ENCODE measurements at places on chromosomes 2 and 18. TPM values are rescaled to one million over a fixed set of nuclear protein-coding genes. Genes with fewer than 3 reads are reported as not detected.

DTNB gene
- 5.6 TPM for total RNA-seq

OTOS gene
- total RNA-seq, result not detected

LOXHD1 gene
- not detected for total RNA-seq

SFT2D3 gene
- total RNA-seq, result 3.7 TPM

MERTK gene
- total RNA-seq, result 0.74 TPM

TEX44 gene
- total RNA-seq, result not detected

MAP2 gene
- 4.9 TPM for total RNA-seq

COL4A4 gene
- 0.15 TPM for total RNA-seq

G6PC2 gene
- not detected for total RNA-seq

UNC50 gene
- total RNA-seq, result 31.1 TPM

INO80B gene
- 15.5 TPM for total RNA-seq

DARS1 gene
- total RNA-seq, result 62.5 TPM
